ENCODE measurements at places on chromosomes 2 and 18. TPM values are rescaled to one million over a fixed set of nuclear protein-coding genes. Genes with fewer than 3 reads are reported as not detected.

- DNase-seq, result peak; percentile 95
Observed at GRCh38 chr2:85538507-85539360, at the start of gene MAT2A. MAT2A (plus strand) TSS chr2:85539168; CDS start chr2:85539288, 120 bp downstream.

The SOX11 gene
- total RNA-seq, result 11.2 TPM

- no peak for DNase-seq
Observed at GRCh38 chr2:240582781-240583180, 3.8 kb upstream of the CAPN10 start.

- no peak for DNase-seq
Observed at GRCh38 chr2:98335271-98335670, 11.0 kb upstream of the CNGA3 start.
